NCI-H2227 treated with DMSO at 0.1 percent for 48 hours (cell line): ENCODE measurements at places on chromosomes 16 and 17.

DNA sequence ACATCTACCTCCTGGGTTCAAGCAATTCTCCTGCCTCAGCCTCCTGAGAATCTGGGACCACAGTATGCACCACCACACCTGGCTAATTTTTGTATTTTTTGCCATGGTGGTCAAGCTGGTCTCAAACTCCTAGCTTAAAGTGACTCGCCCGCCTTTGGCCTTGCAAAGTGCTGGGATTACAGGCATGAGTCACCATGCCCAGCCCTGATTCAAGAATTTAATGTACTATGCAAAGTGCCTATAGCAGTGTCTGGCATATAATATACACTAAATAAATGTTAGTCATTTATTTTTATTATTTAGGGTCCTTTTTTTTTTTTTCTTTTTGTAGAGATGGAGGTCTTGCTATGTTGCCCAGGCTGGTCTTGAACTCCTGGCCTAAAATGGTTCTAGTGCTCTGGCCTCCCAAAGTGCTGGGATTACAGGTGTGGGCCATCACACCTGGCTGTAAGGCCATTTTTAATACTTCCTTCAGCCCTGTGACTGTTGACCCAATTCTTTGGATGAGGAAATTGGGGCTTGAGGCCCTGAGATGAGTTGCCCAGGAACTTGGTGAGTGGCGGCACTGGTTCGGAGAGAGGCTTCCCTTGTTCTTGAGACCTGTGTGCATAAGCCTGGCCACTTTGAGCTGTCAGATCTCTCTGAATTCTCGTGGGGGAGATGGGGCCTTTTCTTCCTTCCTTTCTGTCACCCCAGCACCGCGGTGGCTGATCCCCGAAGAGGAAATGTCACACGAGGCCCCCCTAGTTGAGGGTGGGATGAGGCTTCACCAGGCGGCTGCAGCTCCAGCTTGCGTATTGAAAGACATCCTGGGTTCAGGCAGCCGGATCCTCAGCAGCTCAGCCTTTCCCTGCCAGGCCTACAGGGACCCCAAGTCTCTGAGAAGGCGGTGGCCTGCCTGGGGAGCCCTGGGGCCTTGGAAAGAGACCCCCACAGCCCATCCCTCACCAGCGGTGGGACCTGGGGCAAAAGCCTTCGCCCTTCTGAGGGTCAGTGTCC is 38.7 kb downstream of the LAT start:
- DNase-seq, result no peak

GRCh38 chr16:11196286-11196828 is 59.6 kb downstream of the SOCS1 start:
- DNase-seq, result no peak

DNA sequence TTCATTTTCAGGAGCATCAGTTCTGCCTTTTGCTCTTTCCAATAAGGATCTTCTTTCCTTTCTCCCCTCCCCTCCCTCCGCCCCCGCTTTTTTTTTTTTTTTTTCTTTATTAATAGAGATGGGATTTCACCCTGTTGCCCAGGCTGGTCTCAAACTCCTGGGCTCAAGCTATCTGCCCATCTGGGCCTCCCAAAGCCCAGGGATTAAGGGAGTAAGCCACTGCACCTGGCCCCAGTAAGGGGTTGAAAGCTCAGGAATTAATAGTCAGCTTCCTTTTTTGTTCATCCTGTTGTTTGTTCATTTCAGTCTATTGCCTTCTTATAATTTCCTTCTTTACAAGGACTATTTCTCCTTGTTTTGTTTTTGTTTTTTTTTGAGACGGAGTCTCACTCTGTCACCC is 7.9 kb upstream of the C17orf58 start:
- no peak for DNase-seq

DNA sequence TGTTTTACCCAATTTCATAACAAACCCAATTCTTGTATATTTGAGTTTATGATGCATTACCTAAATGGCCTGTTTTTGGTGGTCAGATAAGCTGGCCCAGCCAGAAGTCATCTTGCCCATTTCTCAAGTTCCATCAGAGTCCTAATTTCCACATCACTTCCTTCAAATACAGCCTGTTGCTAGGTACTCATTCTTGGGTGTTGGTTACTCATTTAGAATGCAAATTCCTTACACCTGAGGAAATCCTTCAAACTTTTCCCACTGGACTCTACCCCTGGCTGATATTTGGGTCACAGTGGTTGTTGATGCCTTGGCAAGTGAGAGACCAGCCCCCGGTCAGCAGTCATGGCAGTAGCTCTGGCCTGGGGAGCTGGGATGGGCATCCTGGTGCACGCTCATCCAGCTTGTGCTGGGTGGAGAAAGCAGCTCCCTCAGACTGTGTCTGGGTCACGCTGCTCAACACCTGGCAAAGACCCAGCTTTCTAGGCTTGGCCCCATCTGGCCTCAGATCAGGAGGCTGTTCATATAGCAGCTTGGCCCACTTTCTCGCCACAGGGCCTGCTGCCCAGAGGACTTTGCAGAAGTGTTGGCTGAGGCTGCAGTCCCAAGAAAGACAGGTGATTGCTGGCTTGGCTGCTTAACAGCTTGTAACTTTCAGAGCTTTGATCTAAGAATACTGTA is 25.8 kb downstream of the WSB1 start:
- DNase-seq, result no peak

DNA sequence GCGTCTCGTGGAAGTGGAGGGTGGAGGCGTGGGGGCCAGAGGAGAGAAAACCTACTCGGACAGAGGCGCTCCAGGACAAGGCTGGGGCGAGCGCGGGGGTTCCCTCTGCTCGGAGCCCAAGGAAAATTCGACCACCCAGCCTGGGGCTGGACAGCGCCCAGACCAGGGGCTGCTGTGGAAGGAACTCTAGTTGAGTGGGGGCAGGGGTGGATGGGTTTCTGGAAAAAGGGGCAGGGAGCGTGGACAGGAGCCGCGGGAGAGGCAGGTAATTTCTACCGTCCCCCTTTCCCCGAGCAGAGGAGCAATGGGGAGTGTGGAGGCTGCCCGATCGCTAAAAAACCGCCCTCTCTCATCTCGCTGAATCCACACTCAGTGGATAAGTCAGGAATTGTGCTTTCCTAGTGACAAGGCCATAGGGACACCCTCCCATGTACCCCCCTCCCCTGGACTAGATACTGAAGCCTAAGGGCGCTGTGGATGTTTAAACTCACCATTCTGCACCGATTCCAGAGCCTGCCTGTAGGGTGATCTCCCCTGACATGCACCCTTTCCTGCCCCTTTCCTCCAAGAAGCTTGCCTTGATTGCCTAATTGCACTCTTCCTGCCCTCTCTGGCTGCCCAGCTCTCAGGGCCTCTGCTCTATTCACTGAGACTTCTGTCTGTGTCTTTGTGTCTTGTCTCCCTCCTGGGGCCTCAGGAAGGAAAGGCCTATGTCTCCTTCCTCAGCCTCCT is 90.7 kb upstream of the TMEM97 start:
- no peak for DNase-seq

GRCh38 chr16:89827383-89828198 is 684 bp upstream of the SPIRE2 start:
- no peak for DNase-seq

DNA sequence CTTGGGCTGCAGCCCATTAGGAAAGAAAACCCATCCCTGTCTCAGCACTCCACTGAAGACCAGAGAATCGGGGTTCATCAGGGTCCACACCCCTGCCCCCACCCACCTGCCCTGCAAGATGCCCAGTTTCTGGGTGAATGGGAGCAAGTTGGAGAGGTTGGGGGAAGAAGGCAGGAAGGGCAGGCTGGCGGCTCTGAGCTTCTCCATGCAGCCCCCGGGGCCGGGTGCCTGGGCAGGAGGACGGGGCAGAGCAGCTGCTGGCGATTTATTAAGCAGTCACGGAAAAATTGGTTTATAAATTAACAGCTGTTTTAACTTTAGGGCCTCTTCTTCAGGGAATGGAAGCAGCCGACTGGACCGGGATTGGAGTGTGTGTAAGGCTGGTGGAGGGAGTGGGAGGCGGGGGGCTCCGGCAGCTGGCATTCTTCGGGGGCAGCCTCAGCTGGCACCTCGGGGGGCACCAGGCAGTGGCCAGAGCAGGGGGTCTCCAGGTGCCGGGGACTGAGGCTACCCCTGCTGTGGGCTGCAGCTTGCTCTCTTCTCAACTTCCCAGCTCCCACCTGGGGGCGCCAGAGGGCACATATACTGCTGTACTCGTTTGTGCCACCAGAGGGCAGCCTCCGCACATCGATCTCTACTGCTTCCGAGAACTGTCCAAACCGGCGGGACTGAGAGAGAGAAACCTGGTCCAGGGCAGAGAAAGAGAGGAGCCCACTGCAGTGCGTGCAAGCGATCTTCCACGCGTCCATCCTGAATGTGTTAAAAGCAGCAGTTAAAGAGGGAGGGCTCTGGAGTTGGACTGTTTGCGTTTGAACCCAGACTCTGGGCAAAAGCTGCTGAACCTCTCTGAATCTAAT is 5.0 kb upstream of the PPP1R1B start:
- DNase-seq, result peak; percentile 85

GRCh38 chr16:24976971-24977677 is 38.0 kb downstream of the ARHGAP17 start:
- no peak for DNase-seq

DNA sequence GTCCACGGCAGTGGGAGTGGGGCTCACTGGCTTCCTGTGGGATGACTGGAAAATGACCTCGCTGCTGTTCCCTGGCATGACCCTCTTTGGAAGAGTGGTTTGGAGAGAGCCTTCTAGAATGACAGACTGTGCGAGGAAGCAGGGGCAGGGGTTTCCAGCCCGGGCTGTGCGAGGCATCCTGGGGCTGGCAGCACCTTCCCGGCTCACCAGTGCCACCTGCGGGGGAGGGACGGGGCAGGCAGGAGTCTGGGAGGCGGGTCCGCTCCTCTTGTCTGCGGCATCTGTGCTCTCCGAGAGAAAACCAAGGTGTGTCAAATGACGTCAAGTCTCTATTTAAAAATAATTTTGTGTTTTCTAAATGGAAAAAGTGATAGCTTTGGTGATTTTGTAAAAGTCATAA is 7.8 kb upstream of the RNF213 start:
- peak; percentile 39 for DNase-seq

DNA sequence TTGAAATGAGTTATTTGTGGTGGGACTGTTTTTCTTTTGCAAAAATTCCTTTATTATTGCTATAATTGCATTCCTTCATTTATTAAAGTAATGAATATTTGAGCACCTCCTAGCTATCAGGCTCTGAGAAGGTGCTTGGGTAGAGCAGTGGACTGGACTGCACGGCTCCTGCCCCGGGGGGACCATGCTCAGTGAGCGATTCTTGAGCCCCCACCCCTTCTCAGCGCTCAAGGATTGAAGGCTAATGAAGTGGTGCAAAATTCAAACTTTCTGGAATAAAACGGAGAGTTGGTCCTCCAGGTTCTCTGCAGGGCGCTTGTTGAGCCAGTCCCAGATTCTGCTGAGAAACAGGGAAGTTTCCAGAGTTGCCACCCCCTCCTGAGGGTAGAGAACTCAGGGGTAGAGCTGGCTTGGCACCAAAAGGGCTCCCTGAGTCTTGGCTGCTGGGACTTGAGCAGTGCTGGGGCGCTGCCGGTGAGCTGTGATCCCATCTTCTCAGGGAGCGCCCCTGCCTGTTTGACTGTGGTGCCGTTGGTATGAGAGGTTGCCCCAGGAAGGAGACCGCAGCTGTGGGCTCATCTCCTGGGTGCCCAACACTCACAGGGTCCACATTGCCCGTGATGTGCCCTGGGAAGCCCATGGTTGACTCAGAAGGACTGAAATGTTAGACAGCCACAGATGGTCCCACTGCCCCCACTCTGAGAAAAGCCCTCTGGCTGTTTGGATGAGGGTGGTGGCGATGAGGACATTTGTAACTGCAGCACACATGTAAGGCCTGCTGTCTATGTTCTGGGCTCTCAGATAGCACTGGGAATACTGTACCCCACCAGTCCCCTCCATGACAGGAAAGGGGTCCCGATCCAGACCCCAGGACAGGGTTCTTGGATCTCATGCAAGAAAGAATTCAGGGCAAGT is 20.0 kb downstream of the KSR1 start:
- DNase-seq, result no peak

GRCh38 chr17:40686192-40686591 is 17.4 kb downstream of the KRT24 start:
- no peak for DNase-seq

DNA sequence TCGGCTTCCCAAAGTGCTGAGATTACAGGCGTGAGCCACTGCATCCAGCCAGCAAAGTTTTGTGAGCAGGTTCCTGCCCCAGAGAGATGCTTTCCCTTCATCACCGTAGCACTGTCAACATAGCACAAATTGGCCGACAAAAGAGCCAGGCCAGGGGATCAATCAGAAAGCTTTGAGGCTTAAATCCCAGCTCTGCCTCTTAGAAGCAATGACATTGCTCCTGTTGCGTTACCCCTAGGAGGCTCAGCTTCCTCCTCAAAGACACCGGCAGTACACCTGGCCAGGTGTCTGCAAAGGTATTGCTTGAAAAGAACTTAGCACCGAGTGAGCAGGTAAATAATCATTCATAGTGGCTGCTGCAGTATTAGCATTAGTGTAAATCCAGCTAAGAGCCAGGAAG is 86.5 kb downstream of the NDE1 start:
- no peak for DNase-seq

GRCh38 chr17:40870136-40870535 is 3.1 kb upstream of the KRT12 start:
- DNase-seq, result no peak

DNA sequence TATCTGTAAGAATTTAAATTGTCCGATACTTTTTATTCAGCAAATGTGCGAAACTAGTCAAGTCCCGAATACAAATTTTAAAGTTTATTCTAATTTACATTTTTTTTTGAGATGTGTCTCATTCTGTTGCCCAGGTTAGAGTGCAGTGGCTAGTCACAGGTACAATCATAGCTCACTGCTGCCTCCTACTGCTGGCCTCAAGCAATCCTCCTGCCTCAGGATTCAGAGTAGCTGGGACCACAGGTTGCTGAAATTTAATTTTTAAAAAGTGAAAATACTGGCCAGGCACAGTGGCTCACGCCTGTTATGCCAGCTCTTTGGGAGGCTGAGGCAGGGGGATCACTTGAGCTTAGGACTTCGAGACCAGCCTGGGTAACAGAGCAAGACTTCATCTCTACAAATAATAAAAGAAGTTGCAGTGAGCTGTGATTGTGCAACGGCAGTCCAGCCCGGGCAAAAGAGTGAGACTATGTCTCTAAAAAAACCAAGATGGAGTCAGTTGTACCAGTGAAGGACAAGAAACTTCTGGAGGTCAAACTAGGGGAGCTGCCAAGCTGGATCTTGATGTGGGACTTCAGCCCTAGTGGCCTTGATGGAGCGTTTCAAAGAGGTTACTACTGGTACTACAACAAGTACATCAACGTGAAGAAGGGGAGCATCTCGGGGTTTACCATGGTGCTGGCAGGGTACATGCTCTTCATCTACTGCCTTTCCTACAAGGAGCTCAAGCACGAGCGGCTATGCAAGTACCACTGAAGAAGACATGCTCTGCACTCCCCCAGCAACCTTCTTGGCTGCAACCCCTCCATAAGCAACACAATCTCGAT is 5.6 kb downstream of the POLG2 start:
- DNase-seq, result no peak

DNA sequence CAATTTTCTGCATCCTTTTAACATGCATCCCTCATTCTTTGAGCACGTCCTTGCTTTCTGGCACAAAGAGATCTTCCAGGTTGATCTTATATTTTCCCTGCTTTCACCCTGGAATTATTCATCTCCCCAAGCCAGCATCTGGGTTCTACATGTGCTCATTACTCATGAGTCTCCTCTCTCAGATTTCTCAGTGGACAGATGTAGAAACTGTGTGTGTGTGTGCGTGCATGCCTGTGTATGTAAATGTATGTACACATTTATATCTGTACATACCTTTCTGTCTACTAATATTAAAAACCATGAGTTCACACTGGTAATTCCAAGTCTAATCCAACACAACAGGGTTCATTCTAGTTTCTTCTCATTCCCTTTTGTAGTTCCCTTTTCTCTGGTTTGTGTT is 41.9 kb upstream of the NSRP1 start:
- no peak for DNase-seq

GRCh38 chr17:43760254-43760852 is 1.8 kb upstream of the SOST start:
- DNase-seq, result peak; percentile 90
